ENCODE measurements at places on chromosomes 11 and 22.
A peak's percentile ranks its signal among the peaks of the same experiment; 100 is the strongest.

GRCh38 chr11:7651700-7652099, 21.6 kb downstream of the CYB5R2 start:
- no peak for DNase-seq

DNA sequence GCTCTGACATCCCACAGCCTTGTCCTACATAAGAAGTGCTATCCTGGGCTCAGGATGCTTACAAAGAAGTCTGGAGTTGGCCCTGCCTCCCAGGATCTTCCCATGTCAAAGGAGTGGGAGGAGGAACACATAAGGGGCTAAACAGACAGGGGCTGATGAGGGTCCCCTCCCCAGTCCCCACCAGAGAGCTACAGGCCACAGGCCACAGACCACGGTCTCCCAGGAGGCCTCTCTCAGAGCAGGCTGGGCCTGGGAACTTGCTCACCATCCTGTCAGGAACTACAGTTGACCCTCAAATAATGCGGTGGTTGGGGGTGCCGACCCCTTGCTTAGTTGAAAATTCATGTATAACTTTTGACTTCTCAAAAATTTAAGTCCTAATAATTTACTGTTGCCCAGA, 315.5 kb downstream of the NTM start:
- no peak for DNase-seq

- no peak for DNase-seq
Observed at GRCh38 chr22:21945453-21946261, 7.0 kb downstream of the PPM1F start.

GRCh38 chr22:22207845-22208564, 36.6 kb upstream of the VPREB1 start:
- peak; percentile 58 for DNase-seq

- DNase-seq = no peak
Observed at GRCh38 chr22:19477321-19478044, 1.5 kb downstream of the UFD1 start.

DNA sequence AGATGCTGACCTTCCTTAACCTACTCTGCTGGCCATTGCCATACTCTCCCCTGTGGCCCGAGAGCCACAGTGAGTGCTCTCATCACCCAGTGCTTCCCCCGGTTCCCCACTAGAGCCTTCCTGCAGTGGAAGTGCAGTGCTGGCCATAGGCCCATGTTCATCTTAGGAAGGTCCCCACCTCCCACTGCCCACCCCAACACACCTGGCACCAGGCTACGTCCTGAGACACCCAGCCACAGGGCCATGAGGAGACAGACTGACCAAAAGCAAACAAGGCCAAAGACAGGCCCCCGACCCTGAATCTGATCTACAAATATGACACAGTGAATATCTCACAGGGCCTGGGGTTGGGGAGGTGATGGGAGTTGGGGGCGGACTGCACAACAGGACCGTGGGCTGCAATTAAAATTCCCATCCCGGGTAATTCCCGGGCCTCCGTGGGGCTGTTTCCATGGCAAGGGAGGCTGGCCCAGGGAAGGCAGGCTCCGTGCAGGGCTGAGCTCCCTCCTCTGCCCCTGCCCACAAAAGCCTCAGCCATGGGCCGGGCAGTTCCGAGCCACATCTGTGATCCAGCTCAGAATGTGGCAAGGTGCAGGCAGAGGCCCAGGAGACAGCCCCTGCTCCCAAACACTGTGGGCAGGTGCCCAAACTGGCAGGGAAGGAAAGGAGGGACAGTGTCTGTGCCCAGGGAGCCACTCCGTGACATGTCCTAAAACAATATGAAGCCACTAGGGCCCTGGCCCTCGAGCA, 5.1 kb upstream of the CHST1 start:
- DNase-seq = no peak

GRCh38 chr11:105697291-105697690, 87.4 kb downstream of the GRIA4 start:
- no peak for DNase-seq

GRCh38 chr11:119446434-119446833, 23.5 kb upstream of the THY1 start:
- DNase-seq = no peak

- no peak for DNase-seq
Observed at GRCh38 chr22:28329186-28330073, 350.2 kb downstream of the TTC28 start.

DNA sequence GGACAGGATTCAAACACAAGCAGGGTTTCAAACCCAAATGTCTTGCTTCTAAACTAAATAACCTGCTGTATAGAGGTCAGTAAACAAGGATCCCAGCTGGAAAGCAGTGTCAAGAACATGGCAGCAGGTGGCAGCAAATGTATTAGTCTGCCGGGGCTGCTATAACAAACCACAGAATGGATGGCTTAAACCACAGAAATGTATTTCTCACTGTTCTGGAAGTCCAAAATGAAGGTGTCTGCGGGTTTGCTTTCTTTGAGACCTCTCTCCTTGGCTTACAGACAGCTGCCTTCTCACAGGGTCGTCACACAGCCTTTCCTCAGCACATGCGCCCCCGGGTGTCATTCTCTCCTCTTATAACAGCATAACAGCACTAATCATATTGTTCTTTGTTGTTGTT, 65.1 kb upstream of the LRRC55 start:
- DNase-seq = peak; percentile 5

GRCh38 chr11:120172054-120172911, 34.4 kb upstream of the TRIM29 start:
- DNase-seq = peak; percentile 61

DNA sequence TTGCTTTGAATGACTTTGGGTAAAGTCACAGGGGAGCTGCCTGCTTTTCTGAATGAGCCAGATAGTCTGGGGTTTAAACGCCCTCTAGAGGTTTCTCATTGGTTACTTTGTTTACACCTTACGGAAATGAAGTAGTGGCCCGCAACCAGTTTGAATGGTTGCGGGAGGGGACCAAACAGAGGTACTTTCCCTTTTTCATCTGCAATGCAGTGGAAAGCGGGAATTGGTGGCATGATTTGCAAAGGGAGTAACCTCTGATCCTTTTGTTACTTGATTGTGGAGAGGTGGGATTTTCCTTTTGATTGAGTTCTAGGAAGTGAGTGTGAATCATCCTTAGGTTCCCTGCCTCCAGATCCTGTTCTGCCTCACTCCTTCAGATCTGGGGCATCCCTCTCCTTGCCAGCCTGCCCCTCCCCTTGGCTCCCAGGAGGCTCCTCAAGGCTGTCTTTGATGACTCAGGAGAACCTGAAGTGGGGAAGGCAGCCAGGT, 15.9 kb upstream of the GLYATL1 start:
- peak; percentile 24 for DNase-seq

DNA sequence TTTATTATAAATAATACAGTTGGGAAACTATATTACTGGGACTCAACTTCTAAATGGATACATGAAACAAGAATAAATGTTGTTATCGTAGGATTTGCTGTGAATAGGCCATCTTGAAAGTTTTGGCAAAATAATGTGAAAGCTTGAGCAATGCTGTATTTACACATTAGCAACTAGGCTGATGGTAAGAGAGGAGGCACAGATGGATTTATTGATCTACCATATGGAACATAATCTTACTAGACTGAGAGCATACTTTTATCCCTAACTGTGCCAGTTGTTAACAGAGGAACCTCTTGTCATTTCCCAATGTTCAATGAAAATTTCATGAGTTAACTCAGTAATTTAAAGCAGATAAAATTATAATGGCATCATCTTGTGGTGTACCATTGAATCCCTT, 22.8 kb downstream of the APIP start:
- DNase-seq = no peak

GRCh38 chr11:12382451-12382850, 5.1 kb downstream of the PARVA start:
- no peak for DNase-seq

DNA sequence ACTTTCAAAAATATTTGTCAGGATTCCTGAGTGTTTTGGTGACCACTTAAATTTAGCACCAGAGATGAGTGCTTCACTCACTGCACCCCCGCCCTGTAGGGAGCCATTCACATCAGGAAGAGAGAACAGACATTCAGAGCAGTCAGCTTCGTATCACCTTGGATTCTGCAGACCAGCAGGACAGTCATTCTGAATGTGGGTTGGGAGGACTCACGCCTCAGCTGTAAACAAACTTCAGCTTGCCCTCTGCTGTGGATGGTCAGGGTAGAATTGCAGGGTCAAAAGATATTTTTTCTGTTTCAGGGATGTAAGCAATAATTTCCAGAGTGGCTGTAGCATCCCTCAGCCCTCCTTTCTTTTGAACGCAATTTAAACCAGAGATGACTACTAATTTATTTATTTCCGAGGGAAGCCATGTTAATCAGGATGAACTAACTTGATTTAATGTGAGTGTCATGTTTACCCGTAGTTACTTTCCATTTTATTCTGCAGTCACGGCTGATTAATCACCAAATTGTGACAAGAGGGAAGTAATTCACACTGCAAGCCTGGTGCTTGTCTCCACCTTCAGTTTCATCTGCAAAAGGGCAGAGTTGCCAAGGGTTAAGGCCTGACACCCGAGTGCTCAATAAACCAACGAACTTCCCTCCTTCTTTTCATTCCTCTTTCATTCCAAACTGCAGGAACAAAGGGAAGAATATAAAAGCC, 174.2 kb upstream of the DDI1 start:
- no peak for DNase-seq

DNA sequence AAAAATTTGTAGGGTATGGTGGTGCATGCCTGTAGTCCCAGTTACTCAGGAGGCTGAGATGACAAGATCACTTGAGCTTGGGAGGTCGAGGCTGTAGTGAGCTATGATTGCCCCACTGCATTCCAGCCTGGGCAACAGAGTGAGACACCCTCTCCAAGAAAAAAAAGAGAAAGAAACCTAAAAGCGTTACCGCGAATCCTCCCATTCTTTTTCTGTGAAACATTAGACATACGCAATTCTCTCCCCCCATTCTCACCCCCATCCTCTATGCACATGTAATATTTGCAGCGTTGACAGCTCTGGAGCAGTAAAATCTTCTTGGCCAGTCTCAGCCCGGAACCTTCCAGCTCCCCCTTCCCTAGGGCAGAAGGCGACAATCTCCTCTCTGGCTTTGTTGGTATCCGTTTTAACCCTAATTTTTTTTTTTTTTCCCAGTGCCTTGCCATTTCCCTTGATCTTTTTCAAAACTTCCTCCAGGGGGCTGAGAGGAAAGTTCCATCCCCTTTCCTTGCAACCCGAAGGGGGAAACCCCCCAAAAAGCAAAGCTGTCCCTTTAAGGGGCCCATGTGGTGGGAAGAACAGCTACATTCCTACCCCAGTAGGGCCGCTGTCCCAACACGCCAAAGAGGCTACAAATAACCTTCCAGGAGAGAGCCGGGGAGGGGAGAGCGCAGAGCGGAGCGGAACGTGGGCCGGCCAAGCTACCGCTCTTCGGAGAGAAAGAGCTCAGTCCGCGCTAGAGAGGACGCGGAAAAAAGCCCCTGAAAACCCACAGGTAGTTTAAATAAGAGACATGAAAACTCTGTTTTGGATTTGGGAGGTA, 1.9 kb downstream of the LRP4 start:
- DNase-seq = no peak

DNA sequence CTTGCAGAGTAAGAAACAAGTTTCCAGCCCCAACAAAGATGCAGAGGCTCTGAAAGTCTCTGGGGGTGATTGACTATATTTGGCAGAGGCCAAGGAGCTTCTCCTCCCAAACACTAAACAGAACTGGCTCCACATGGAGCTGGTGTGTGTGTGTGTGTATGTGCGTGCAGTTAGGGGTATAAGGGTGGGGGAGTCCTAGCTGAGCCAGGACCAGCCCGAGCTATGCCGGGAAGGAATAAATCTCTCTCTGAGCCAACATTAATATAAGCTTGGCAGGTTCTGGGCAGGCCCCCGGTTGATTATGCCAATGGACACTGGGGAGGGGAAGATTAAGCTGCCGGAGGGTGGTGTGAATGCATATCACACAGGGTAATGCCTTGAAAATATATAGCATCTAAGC, 324.2 kb downstream of the MIAT start:
- no peak for DNase-seq

DNA sequence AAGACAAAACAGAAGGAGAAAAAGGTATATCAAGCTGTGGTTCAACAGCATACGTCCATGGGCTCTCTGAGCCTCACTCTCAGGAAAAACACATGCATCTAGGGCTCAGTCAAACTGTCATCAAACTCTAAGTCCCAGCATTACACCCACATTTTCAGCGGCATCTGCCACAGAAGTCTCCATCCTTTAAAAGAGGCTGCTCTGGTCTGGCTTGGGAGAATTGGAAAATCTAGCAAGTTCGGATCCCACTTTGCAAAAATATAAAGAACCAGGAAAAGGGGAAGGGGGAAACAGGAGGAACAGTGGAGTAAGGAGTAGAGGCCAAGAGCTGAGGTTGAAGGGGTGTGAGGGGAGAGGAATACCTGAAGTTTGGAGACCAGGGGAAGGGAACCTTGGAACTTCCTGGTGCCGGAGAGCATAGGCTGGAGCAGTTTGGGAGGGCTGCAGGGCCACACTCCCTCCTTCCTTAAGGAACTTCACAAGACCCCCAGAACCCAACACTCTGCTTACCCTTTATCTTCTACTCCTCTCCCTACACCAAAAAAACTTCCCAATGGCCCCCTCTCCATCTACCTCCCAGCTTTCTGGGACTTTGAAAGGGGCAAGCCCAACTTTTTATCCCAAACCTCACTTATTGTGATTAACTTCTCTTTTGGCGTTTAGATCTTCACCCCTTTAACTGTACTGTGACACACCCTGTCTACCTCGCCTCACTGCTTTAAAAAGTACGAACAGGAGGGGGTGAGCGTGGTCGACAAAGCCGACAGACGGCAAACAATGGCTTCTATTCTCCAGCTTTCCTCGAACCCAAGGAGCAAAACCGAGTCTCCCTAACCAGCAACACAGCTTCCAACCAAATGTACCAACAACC, 4.0 kb downstream of the PAX6 start:
- DNase-seq = no peak

DNA sequence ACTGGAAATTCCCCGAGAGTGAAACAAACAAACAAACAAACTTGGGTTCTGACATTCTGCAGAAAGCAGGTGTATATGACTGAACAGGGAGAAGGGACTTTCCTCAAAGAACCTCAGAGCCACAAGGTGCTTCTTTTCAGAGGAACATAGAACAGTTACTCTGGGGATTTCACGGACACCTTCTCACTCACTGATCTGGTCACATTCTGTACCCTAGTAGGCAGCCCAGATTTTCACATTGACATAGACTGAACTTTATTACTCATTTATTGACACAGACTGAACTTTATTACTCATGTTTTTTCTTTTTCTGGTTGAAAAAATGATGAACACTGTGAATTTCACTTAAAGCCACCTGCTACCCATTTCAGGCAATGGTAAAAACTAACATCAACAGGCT, 263.0 kb downstream of the OPCML start:
- peak; percentile 6 for DNase-seq

GRCh38 chr11:64858467-64859263, 14.2 kb upstream of the CDC42BPG start:
- no peak for DNase-seq

- no peak for DNase-seq
Observed at GRCh38 chr22:21697880-21698279, 32.1 kb downstream of the PPIL2 start.

GRCh38 chr11:20035701-20036601, 124.3 kb downstream of the DBX1 start:
- no peak for DNase-seq
